ENCODE measurements at places on chromosomes 12 and 14. TPM values are rescaled to one million over a fixed set of nuclear protein-coding genes. Genes with fewer than 3 reads are reported as not detected.

The CABP1 gene
- 1.4 TPM for total RNA-seq

DNA sequence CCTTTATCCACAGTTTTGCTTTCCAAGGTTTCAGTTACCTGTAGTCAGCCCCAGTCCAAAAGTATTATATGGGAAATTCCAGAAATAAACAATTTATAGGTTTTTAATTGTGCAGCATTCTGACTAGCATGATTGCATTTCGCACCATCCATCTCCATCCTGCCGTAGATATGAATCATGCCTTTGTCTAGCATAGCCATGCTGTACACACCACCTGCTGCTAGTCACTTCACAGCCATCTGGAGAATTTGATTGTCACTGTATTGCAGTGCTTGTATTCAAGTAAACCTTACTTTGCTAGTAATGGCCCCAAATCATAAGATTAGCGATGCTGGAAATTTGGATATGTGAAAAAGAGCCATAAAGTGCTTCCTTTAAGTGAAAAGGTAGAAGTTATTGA is 36.0 kb downstream of the MUCL1 start:
- H3K4me1 ChIP-seq = no peaks in the 10 kb centered on the region
- no peak overlapping the region for H3K27ac ChIP-seq

DNA sequence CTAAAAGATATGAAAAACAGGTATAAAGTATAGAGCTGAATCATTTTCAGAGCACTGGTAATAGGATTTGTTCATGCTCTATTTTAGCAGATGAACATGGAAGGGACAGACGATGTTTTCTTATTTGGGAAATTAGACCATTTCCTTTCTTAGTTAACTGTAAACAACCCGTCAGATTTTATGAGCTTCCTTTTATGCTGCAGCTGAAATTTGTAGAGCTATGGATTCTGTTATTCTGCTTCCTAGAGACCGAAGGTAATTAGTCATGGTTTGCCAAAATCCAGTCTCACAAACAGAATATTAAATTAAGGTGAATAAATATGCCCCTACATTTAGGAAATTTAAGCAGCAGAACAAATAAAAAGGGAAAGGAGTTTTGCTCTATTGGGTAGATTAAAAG is 180.2 kb upstream of the SYT1 start:
- no peaks in the 10 kb centered on the region for H3K27me3 ChIP-seq
- no peak overlapping the region for H3K27ac ChIP-seq
- no peak overlapping the region for H3K4me3 ChIP-seq

The AHNAK2 gene
- total RNA-seq = 47.8 TPM

The KCNH5 gene
- total RNA-seq = not detected

The ACOT4 gene
- 1.8 TPM for total RNA-seq

DNA sequence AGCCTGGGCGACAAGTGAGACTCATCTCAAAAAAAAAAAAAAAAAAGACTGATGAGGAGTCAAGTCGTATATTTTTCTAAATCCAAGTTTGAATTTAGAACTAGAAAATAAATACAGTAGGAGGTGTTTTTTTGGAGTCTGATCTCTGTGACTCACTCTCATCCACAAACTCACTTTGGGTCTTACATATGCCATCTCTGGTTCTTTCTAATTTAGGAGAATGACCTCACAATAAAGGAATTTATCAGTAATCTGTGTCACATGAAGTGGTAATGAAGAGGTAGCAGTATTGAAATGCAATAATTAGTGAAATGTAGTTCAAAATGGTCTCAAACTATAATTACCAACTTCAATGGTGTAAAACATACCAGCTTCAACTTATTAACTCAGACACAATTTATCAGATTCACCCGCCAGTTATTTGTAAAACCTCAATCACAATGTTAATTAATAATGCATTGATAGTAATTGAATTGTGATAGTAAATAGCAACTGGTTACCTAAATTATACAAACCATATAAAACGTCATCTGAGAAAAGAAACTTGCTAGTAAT is 4.4 kb upstream of the CFL2 start:
- no peak for DNase-seq
- peaks cover 15% of the 10 kb centered on the region for H3K4me1 ChIP-seq
- H3K27me3 ChIP-seq = no peaks in the 10 kb centered on the region
- H3K36me3 ChIP-seq = no peaks in the 10 kb centered on the region
- H3K4me3 ChIP-seq = no peak overlapping the region
- H3K27ac ChIP-seq = no peak overlapping the region

DNA sequence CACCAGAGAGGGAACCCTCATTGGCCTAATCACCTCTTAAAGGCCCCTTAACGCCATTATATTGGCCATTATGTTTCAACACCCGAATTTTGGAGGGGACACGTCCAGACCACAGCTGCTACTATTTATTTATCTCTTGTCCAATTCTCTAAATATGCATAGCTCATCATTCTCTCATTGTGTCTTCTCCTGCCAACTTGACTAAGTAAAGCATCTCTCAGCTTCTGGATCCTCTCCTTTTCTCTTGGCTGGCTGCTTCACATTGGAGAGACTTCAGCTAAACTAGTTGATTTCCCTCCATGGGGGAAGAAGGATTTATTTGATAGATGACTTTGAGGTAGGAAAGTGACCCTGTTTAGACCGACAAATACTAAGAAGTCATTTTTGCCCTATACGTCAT is 120.4 kb upstream of the KRR1 start:
- H3K27me3 ChIP-seq = no peaks in the 10 kb centered on the region
- H3K4me1 ChIP-seq = peaks cover 6% of the 10 kb centered on the region
- H3K27ac ChIP-seq = no peak overlapping the region
- no peaks in the 10 kb centered on the region for H3K36me3 ChIP-seq

DNA sequence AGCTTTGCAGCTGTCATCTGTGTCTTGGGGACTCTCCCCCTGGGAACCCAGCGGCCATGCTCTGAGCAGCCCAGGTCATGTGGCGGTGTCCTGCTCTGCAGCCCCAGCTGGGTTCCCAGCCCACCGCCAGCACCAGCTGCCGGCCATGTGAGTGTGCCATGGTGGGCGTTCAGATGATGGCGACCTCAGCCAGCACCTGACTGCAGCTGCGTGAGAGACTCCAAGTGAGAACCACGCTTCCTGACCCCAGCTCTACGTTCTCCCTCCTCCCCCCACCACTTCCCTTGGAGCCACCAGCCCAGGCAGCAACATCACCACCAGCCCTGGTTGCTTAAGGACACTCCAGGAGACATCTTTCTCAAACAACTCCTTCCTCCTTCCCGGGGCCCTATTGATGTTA is 68.8 kb downstream of the SLC24A4 start:
- H3K27me3 ChIP-seq = no peaks in the 10 kb centered on the region
- no peak overlapping the region for H3K4me3 ChIP-seq
- DNase-seq = no peak
- no peaks in the 10 kb centered on the region for H3K4me1 ChIP-seq

The ETV6 gene
- total RNA-seq = 58.4 TPM

DNA sequence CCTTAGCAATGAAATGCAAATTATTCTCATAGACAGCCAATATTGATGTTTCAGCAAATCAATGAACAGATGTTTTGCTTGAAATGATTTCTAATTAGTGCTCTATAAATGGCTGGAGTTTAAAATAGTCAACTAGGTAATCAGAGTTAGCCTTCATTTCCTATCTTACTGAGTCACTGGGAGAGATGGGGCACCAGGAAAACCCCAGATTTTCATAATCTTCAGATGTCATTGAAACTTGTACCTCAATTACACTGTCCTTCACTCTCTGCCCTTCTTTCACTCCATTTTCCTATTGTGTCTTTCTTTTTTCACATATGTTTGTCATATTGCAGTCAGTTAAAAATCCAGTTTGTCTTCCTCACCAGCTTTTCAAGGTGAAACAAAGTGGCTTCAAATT is 92.7 kb downstream of the C12orf75 start:
- H3K27ac ChIP-seq = no peak overlapping the region
- H3K4me3 ChIP-seq = no peak overlapping the region
- H3K36me3 ChIP-seq = no peaks in the 10 kb centered on the region
- no peaks in the 10 kb centered on the region for H3K27me3 ChIP-seq

DNA sequence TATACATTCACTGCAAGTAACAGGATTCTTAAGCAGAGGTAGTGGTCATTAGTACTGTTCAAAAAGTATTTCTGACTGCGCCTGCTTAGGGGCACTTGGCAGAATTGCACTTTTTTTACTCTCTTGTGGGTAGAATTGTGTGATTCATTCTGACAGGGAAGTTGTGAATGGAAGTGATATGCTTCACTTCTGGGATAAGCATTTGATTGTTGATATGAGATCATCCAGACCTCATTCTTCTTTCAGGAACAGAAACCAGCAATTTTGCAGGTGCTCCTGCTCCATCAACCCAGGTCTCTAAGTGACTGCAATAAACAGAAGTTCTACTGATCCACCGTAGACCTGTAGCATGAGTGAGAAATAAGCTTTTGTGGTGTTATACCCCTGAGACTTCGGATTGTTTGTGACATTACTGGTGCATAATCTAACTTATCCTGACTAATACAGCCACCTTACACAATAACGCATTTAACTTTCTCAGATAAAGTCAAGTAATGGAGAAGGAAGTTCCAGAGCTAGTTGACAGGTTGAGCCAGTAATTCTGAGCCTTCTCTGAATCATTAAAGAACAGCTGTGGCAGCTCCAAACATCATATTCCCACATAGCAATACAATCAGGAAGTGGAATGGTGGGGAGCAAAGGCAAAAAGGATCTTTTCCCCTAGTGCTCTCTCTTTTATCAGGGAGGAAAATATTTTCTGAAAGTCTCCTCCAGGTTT is 387.9 kb downstream of the SYT1 start:
- H3K27me3 ChIP-seq = no peaks in the 10 kb centered on the region
- H3K36me3 ChIP-seq = no peaks in the 10 kb centered on the region
- no peaks in the 10 kb centered on the region for H3K4me1 ChIP-seq
- DNase-seq = no peak

GRCh38 chr12:82029936-82030335 is 270.8 kb upstream of the PPFIA2 start:
- no peak overlapping the region for H3K27ac ChIP-seq
- no peak for DNase-seq
- H3K36me3 ChIP-seq = no peaks in the 10 kb centered on the region
- H3K4me3 ChIP-seq = no peak overlapping the region

The KCNC2 gene
- total RNA-seq = not detected
